Hematopoietic multipotent progenitor cell (in vitro differentiated cells): ENCODE measurements at places on chromosomes 4 and X.

DNA sequence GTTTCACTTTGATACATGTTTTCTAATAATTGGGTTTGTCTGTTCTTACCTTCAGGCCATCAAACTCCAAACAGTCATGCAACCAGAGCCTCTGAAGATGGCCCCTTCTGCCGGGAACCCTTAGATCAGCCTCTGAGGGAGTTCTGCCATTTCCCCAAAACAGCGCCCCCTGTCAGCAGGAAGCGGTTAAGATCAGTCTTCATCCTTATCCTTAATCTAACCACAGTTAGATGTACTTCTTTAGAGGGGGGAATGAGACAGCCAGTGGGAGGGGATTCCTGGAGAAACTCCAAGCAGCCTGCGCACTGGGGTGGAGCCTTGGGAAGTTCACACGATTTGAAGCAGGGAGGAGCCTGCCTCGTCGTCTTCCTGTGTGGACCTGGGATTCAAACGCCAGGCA is 185.4 kb downstream of the INPP4B start:
- no peak for DNase-seq

- DNase-seq, result no peak
Measured at GRCh38 chrX:30241724-30242415, at the start of gene MAGEB4. MAGEB4 (plus strand) TSS chrX:30242000; CDS start chrX:30242136, 136 bp downstream.

GRCh38 chrX:13110433-13111324 is 66.3 kb upstream of the FAM9C start:
- DNase-seq, result no peak

DNA sequence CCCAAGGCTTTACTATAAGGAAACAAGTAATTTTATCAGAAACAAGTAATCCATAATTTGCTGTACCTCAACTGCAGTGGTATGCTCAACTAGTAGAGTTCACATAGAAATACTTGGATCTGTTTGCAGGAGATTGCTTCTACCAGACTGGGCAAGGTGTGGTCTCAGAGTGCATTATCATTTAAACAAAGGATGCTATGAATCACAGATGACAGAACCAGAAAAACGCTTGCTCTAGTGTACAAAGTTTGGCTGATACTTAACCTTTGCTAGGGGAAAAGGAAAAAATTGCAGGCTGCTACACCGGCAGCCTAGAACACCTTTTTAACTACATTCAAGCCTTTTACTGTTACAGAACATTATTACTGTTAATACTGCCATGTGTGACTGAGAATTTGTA is 97.1 kb downstream of the ENOX2 start:
- no peak for DNase-seq

DNA sequence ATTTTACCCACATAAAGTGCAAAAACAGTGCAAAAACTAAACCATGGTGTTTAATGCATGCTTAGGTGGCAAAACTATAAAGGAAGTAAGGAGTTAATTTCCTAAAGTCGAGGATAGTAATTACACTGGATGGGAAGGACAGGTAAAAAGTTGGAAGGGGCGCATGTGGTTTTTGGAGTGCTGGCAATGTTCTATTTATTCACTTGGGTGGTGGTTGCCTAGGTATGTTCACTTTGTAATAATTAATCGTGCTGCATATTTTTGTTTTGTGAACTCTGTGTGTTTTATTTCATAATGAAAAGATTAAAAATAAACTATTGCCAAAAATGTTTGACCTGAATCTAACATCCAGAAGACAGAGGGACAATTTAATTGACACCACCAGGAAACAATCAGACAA is 32.1 kb upstream of the SMARCA5 start:
- no peak for DNase-seq

GRCh38 chr4:82430964-82431745 is 765 bp downstream of the ENOPH1 start:
- peak; percentile 21 for DNase-seq

DNA sequence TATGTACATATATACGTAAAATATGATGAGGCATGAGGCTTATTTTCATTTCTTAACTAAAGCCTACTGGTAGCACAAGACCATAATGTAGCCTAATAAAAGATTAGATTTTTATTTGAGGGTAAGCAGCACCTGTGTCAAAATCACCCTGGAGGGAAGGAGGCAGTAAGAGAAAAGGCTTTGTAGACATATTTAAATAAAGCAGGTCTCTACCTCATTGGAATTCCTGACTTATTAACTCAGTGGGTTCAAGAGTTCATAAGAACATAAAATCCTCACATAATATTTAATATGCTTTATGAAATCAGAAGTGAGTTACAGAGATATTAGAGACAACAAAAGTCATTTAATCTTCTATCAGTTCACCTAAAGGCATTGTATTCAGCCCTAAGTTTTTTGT is 261.6 kb upstream of the ANKRD50 start:
- DNase-seq, result no peak

GRCh38 chrX:56503941-56504673 is 59.3 kb upstream of the UBQLN2 start:
- no peak for DNase-seq

- DNase-seq, result no peak
Measured at GRCh38 chr4:79399076-79399475, 9.0 kb downstream of the GK2 start.

DNA sequence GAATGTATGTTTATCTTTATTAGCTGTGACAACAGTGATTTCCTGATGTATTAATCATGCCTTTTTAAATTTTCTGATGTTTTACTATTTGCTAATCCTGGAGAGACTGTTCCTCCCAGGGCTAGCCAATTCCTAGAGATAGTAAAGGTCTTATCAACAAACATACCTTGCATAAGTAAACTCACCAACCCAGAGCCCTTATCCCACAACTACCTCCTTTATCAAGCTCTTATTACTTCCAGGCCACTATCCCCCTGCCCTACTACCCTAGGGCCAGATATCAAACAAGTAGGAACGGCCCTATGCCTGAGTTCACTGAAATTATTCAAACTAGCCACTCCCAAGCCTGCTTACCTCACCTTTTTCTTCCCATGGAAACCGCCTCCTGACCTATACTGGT is 58.2 kb upstream of the NPNT start:
- DNase-seq, result no peak

DNA sequence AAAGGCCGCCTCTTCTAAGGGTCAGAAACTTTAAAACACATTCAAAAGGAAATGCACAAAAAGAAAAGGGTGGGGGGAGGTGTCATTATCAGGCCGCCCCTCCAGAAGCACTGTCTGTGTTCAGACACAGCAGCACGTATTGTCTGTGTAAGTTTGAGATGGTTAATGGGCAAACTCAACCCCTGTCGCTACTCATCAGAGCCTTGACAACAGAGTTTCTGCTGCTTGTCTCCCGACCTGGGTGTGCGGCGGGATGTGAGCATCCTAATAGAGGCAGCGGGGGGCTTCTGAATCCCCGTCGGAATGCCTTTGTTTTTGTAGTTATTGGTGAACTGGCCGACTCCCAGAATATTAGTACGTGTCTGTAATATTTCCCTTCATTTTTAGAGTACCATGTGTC is 158.9 kb downstream of the DCTD start:
- no peak for DNase-seq

DNA sequence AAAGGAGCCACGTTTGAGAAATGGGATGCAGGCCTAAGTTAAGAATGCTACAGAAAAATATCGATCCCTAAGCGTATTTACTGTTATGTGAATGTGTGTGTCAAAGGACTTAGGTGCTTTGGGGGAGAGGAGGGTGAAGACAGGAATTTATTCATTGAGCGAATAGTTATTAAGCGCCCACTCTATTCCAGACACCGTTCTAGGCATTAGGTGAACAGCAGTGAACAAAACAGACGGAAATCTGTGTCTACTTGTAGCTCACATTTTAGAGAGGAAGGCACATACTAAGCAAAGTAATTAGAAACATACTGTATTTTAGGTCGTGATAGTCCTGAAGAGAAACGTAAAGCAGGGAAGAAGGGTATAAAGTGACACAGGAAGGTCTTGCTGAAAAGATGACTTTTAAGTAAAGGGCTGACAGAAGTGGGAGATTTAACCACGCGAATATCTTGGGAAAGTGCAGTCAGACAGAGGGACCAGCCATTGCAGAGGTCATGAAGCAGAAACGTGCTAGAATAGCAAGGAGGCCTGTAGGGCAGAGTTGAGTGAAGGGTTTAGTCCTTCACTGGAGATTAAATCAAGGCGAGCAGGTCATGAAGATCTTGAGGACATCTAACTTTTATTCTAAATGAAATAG is 541 bp downstream of the AIMP1 start:
- DNase-seq, result no peak

GRCh38 chr4:52038103-52038912 is at the start of gene SGCB:
SGCB (minus strand) TSS chr4:52038299; CDS start chr4:52038259, 40 bp downstream.
- DNase-seq, result no peak

DNA sequence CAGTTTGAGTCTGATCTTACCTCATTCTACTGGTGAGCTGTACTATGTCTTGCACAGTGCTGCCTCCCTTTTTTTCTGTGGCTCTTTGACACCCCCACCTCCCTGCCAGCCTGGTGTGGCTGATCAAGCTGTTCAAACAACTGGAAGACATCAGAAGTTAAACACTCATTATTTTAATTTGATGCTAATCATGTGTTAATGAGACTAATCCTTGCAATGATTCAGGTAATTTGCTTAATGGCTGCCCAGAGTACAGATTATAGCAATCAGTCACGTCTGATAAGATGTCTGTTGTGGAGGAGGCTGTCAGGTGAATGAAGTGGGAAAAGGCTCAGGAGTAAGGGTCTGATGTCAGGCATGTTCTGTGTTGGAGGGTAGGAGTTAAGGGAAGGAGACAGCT is 87.4 kb upstream of the GK2 start:
- DNase-seq, result no peak

DNA sequence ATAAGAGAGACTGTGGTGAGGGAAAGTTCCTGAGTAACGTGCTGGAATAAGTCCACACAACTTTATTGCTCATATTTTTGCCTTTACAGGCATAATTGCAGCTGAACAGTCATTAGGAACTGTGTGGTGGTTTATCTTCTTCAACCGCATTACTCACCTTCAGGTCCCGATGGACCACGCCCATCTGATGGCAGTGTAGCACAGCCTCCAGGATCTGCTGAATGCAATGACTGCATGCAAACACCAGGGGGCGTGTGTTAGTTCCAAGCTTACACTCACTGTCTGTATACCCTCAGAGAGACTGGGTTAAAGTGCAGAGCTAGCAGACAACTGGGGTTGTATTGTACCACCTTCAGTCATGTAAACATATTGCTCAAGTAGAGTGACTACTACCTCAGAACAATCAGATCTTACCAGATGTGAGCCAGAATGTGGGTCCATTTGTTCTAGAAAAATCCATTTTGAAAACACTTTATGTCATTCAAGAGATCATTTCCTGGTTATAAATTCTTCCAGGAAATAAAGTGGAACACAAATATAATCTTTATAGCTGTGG is 214.0 kb downstream of the CAMK2D start:
- DNase-seq, result peak; percentile 90

GRCh38 chr4:105956569-105956968 is 61.3 kb downstream of the NPNT start:
- DNase-seq, result no peak

GRCh38 chrX:87045352-87045751 is 472.2 kb upstream of the KLHL4 start:
- no peak for DNase-seq

GRCh38 chrX:68133181-68133580 is 300.1 kb downstream of the OPHN1 start:
- no peak for DNase-seq

DNA sequence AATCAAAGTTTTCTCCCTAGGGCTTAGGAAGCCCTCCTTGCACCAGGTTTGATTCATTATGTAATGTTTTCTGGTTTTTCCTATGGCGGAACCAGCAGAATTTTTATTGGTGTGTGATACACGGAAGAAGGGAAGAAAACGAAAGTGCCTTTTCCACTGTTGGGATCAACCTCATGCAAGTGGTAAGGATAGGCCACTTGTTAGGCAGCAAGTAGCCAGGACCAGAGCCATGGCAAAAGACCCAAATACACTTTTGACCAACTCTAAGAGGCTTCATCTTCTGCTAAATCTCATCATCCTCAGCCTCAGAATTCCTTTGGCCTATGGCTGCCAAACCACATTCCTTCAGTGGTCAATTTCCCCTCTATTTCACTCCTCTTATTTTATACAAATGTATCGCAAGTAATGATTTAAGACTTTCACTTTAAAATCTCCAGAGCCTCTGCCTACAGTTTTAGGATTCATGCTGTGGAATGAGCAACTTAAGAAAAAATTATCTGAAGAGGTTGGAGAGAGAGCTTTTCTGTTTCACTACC is 21.2 kb downstream of the PPAT start:
- DNase-seq, result no peak

DNA sequence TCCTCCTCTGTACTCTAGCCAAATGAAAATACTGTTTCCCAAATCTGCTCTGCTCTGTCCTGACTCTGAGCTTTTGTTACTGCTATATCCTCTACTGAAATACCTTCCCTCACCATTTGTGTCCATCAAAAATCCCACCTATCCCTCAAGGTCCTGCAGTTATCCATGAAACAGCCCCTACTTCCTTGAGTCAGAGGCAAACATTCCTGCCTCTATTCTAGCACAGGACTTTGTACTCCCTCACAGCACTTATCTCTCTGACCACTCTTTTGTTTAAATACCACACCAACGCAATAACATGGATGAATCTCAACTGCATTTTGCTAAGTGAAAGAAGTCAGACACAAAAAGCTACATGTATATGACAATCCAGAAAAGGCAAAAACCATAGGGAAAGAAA is 10.5 kb upstream of the RNF128 start:
- no peak for DNase-seq

GRCh38 chrX:154329294-154329693 is 33.7 kb downstream of the TKTL1 start:
- DNase-seq, result no peak

DNA sequence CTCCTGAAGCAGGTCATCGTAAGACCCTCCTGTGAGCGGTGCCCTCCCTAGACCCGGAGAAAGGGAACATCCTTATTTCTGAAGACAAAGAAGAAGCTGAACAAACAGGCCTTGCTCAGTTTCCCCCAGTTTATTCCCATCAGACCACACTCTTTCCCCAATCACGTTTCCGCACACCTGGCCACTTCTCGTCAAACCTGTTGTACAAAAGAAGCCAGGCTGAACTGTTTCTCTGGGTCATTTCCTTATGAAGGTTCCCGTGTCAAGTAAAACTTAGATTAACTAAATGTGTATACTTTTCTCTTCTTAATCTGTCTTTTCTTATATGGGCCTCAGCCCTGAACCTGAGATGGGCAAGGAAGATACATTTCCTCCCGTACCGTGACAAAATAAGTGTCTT is 111.6 kb upstream of the ENPP6 start:
- no peak for DNase-seq
